ENCODE measurements at places on chromosomes 6 and 20.
A peak's percentile ranks its signal among the peaks of the same experiment; 100 is the strongest.

- no peak for DNase-seq
Observed at GRCh38 chr6:135054226-135054568, 425 bp downstream of the HBS1L start.

DNA sequence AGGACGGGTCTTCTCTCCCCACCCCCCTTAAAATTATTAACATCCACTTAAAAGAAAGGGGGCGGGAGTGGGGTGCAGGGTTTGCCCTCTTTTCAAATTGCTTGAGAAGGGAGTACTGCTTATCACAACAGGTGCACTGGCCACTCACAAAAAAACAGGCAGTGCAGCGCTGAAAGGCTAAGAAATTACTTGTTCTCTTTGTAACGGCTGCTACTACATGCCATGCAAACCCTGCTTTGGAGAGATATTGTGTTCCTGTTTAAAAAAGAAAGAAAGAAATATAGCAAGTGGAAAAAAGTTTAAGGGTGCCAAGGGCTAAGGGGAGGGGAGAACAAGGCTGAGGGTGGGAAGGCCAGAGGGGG, 312.7 kb upstream of the JARID2 start:
- no peak for DNase-seq

- no peak for DNase-seq
Observed at GRCh38 chr20:60069656-60070055, 111.4 kb downstream of the CDH26 start.

DNA sequence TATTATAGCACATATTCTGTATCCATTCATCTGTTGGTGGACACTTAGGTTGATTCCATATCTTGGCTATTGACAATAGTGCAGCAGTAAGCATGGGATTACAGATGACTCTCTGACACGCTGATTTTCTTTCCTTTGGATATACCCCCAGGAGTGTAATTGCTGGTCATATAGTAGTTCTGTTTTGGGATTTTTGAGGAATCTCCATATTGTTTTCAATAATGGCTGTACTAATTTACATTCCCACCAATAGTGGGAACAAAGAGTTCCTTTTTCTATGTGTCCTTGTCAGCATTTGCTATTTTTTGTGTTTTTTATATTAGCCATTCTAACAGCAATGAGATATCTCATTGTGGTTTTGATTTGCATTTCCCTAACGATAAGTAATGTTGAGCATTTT, 309.0 kb upstream of the JARID2 start:
- DNase-seq, result no peak

GRCh38 chr6:106185615-106186014, 99.5 kb downstream of the PRDM1 start:
- DNase-seq, result no peak

DNA sequence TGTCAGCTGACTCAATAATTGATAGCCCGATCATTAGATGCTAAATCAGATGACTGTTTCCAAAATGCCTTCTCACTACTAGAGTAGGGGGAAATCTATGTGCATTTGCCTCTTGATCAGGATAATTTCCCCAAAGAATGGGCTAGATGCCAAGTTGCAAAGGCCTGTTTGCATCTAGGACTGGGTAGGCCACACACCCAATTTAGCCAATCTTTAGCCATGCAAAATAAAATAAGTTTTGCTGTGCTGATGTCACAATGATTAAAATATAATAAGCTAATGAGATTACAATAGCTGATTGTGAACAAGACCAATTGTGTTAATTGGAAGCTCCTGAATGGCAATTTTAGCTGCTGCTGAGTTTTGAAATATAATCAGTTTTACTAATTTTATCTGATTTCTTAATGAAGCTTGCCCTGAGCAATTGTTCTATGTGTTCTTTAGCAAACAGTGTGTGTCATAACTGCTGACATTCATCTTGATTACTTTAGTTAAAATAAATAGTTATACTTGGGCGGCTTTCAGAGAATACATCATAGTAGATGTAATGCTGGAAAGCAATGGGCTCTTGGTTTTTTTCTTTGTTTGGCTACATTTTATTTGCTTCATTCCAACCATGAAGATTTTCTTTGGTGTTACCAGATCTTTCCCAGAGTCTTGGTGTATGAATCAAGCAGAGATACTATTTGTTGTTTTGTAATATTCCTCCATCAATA, 973.2 kb upstream of the SLC35B3 start:
- DNase-seq, result no peak

GRCh38 chr6:28489366-28490204, 26.0 kb downstream of the GPX6 start:
- DNase-seq, result peak; percentile 17

DNA sequence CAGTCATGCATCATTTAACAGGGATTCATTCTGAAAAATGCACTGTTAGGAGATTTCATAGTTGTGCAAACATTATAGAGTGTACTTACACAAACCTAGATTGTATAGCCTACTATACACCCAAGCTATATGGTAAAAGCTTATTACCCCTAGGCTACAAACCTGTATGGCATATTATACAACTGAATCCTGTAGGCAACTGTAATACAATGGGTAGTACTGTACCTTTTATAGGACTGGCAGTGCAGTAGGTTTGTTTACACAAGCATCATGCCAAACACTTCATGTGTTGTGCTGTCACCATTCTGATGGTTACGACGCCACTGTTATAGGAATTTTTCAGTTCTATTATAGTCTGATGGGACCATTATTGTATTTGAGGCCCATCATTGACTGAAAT, 39.3 kb upstream of the KHDC1 start:
- DNase-seq, result no peak

- DNase-seq, result no peak
Observed at GRCh38 chr20:60050193-60050947, 92.1 kb downstream of the CDH26 start.

DNA sequence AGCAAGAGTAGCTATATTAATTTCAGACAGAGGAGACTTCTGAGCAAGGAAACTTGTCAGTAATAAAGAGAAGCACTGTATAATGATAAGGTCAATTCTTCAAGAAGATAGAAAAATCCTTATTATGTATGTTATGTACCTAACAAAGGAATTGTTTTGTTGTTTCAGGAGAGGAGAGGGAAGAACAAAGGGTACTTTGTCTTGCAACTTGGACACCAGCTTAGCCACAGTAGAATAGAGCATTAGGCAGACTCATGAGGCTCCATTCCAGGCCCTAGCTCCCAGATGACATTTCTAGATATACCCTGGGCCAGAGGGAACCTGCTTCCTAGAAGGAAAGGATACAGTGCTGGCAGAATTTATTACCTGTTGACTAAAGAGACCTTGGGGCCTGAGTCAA, 6.5 kb upstream of the NUS1 start:
- DNase-seq, result no peak

DNA sequence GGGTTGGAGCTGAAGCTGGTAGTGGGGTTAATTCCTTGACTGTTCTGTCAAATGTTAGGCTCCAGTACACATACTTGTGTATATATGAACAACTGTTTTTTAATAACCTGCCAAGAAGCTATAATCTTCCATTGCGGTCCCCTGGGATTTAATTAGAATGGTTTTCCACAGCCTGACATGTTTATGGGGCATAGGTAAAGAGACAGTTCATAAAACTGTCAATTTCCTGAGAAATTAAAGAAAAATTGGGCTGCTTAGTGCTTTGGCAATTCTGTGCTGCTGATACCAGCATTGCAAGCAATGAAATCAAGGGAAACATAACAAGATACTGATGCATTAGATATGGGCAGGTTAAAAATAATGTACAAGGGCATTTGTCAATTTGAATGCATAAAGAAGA, 314.1 kb upstream of the SLC35B3 start:
- DNase-seq, result no peak

DNA sequence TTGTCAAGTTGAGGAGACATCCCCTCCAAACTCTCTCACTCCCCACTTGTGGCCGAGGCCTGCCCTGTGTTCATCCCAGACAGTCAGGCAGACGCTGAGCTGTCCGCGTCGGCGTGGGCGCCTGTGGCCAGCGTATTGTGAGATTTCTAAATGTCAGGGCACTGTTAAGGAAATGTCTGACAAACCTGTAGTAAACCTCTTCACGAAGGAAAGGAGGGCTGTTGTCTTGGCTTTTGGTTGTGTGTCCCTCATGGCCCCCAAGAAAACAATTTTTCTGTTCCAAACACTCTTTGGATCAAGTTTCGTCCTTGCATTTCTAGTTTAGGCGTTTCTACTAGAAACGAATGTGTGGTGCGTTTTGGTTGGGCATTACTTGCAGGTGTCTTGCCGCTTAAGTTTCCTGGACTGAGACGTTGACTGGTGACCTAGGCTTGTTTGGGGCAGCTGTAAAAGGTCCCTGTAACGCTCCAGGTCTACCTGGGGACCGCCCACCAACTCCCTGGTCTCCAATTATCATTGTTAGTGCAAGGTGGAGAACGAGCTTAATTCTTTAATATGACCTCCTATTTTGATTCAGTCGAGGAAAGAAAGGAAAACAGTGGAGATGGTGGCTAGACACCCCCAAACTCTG, 8.7 kb upstream of the POU3F2 start:
- no peak for DNase-seq

- no peak for DNase-seq
Observed at GRCh38 chr20:21573259-21573658, 59.4 kb upstream of the NKX2-2 start.

GRCh38 chr6:65399355-65400084, 307.5 kb downstream of the EYS start:
- DNase-seq, result no peak

- DNase-seq, result no peak
Observed at GRCh38 chr6:29504961-29505360, 17.2 kb upstream of the MAS1L start.

- DNase-seq, result no peak
Observed at GRCh38 chr6:105120570-105120969, 59.2 kb downstream of the POPDC3 start.

- no peak for DNase-seq
Observed at GRCh38 chr6:7721649-7722048, 4.2 kb upstream of the BMP6 start.

- no peak for DNase-seq
Observed at GRCh38 chr6:116467096-116467495, 5.9 kb downstream of the CALHM6 start.

DNA sequence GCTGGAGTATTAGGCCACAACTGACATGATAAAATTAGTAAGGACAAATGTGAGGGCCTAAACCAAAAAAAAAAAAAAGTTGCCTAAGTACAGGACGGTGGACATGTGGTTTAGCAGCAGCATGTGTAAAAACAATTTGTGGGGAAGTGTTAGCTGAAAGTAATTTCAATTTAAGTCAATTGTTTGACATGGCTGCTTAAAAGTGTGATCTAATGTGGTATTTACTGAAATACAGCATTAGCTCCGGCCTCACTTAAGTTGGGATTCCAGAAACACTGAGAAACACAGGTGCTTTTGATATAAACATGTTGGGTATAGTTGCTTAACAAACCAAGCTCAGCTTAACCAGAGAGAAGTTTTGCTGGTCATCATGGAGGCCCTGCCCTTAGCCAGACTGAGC, 119.7 kb downstream of the FYN start:
- DNase-seq, result no peak

DNA sequence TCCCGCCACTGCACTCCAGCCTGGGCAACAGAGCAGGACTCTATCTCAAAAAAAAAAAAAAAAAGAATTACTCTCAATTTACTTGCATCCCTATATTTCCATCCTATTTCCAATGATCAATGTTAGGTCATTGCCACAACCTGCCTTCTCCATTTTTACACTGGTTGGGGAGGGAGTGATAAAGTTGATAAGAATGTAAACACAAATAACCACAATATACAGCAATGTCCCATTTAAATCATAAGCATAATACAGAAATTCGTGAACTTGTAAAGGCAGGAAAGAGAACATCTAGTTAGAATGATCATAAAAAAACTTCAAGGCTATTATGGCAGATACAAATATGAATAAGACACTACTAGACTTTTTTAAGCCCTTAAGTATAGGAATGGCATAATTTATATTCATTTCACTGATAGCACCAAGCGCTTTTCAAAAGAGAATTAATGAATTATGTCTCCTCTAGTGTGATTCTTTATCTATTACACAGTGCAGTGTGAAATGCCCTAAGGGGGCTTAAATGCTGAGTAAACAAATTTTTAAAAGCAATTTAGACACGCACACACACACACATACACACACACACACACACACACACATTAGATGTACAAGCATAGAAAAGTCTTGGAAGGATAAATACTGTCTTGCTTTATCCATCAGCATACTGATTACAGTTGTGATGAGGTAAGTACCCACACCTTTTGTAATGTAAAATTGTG, 33.5 kb upstream of the RAB23 start:
- DNase-seq, result no peak

- no peak for DNase-seq
Observed at GRCh38 chr6:98514073-98514720, 320.2 kb upstream of the POU3F2 start.

DNA sequence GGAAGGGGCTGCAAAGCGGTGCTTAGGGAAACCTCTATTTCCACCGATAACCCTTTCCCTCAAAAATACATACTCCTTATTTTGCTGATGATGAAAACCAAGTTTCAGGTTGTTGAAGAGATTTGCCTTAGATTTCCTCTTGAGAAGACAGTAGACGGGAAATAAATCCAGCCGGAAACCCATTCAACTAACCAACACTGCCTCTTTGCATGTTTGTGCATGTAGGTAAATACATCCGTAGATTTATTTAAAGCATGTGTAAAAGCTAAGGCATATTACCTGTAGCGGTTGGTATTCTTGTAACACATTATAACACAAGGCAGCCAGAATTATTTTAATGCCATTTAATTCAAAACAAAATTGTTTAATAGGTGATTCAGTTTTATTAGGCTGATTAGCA, 136.3 kb upstream of the SLC22A23 start:
- no peak for DNase-seq

DNA sequence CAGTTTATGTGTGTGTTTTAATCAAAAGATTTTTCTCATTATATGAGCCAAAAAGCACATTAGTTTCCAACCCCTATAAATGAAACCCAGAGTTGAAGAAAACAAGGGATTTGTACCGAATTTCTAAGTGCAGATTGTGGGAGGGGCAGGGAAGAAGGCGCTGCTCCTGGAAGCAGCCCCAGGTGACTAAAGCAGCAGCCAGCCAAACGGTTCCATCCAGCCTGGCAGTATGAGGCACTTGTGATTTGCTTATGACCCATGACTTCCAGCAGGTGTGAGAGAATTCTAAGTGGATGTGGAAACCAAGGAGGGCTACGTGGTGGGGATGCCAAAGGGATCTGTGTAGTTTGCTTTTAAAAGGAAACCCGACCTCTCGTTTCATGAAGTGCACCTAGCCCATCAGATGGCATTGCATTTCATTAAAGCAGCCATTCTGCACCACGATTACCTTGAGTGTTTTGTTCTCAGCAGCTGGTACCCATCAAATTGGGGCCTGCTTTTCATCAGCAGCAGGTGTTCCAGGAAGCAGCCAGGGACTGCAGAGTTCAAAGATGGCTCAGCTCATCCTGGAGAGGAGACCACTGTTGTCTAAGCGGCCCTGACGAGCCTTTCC, 79.1 kb downstream of the DTD1 start:
- no peak for DNase-seq

DNA sequence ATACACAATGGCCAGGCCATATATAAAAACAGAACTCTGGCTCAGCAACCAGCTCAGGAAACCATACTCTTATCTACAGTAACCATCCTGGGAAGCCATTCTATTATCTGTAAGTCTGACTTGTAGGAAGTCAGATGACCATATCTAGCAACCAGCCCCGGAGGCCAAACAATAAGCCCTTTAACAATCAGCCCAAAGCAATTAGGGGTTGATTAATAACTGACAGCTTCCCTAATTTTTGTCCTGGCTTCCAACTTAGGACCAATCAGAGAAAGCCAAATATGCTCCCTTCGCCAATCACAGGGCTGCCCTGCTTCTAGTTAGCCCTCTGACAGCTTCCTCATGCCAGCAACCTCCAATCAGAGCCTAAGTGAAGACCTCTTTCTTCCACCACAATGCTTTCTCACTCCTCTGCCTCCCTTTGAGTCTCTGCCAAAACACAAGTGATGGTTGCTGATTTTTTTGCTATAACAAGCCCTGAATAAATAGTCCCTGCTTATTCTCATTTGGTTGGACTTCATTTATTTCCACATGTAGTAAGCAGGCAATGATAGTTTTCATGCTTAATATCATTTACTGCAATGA, 37.8 kb upstream of the STXBP5 start:
- DNase-seq, result no peak

Data from GM04504 (cell line).